ENCODE measurements at places on chromosomes 7 and 10.
A peak's percentile ranks its signal among the peaks of the same experiment; 100 is the strongest.

DNA sequence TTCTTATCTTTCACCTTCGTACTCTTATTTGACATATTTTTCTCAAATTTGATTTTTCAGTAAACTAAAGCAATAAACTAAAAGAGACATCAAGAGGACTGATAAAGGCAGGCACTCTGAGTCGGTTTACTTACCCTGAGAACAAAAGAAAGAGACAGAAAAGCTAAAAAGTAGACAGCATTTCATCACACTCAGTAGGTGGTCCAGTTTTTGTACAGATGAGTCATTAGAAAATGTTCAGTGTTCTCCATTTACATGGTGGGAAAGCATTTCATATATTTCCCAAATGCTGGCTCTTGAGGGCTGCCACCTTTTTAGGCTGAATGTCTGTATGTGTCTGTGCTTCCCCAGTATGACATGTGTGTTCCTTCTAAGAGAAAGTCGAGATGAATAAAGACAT is 52.7 kb downstream of the NHLRC2 start:
- DNase-seq: peak; percentile 68

DNA sequence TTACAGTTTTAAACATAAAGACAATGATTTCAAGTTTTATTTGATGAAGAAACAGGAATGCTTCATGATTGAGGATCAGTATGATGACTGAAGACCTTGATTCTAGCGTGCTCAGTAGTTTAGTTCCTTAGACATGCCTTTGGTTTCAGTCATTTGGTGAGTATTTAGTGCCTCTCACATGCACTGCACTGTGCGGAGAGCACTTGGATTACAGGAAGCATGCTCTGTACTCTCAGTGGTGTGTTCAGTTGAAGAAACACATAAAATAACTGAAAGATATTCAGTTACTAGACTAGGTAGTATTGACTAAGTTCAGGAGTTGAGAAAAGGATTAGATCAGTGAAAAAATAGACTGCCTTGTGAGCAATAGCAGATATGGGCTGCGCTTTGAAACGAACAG is 25.5 kb downstream of the RBM17 start:
- DNase-seq: no peak

- DNase-seq: no peak
Observed at GRCh38 chr10:123942114-123942861, 50.7 kb upstream of the CPXM2 start.

GRCh38 chr10:28354511-28354910 is 51.6 kb upstream of the MPP7 start:
- DNase-seq: no peak

DNA sequence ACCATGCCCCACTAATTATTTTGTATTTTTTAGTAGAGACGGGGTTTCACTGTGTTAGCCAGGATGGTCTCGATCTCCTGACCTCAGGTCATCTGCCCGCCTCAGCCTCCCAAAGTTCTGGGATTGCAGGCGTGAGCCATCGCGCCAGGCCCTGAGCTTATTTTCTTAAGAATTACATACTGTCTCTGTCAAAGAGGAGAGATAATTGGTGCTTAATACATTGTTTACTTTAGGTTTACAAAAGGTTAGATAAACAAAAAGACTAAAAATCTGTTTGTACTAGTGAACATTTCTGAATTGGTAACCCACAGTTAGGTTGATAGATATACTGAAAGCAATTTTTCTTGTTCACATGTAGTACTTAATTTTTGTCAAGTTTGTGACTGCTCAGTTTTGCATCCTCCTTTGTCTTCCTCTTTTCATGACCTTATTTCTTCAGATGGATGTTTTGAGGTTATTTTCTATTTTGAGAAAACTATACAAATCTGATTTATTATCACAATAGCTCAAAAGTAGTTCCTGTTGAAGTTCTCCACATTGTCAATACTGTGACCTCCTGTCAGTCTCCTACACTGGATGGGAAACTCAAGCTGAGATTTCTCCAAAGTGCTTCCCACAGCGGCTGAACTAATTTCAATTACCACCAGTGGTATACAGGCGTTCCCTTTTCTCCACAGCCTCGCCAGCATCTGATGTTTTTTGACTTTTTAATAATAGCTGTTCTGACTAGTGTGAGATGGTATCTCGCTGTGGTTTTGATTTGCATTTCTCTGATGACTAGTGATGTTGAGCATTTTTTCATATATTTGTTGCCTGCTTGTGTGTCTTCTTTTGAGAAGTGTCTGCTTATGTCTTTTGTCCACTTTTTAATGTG is 22.5 kb downstream of the HHEX start:
- no peak for DNase-seq

DNA sequence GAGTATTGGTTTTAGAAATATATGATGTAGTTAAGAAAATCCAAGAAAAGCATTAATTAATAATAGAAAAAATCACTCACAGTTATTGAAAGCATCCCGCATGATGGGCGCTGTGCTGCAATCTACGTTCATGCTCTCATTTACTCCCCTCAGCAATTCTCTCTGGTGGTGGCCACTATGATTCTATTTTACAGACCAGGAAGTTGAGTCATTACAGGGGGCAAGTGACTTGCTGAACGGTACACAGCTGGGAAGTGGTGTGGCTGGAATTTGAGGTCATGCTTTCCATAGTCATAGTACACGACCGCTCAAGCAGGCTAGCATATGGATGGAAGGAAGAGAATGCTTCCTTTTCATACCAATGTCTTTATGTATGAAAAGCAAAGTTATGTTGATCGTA is 117.4 kb downstream of the TES start:
- DNase-seq: peak; percentile 96

GRCh38 chr7:106563466-106564150 is 97.3 kb downstream of the CCDC71L start:
- DNase-seq: no peak

DNA sequence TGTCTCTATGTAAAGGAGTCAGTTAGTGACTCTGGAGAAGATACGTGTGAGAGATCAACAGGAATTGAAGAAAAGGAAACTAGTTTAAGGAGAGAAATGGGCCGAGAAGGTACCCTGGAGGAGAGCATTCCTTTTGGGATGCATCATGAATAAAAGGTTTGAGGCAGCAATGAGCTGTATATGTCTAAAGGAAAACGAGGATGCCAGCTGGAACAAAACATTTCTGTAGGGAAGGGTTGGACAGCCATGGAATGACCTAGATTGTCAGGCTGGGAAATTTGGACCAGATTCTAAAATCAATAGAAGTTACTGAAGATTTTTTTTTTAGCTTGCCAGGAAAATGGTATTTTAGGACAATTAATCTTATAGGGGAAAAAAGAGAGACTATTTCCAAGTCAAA is 17.2 kb upstream of the MPP7 start:
- DNase-seq: no peak

GRCh38 chr10:24616536-24616935 is 107.2 kb downstream of the ARHGAP21 start:
- no peak for DNase-seq

DNA sequence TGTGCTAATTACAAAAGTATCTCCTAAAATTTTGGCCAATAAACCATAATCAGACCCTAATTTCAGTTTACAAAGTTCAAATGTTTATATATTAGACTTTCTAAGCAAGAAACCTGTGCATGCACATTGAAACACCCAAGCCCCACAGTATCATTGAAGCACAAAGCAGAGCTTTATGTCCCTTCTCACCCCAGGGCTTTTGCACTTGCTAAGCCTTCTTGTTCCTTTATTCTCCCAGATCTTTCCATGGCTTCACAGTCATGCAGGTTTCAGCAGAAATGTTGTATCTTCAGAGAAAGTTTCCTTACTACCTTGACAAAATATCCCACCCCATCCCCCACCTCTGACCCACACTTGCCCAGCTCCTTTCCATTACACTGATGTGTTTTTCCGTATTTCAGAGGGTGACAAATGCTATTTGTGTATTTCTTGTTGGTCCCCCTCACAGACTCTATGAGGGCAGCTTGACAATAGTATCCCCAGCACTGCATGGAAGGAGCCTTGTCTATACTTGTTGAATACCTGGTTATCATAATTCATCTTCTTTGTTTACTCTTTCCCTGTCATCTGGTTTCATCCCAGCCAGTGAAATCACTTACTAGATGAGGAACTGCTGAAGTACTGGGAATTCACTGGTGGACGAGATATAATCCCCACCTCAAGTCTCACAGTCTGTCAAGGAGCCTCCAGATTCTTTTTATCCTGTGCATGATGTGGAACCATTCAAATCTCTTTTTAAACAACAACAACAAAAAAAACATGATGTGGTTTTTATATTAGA is 24.0 kb upstream of the PCGF5 start:
- DNase-seq: no peak

- no peak for DNase-seq
Observed at GRCh38 chr10:32271617-32272016, 75.3 kb downstream of the EPC1 start.

GRCh38 chr10:96548589-96548988 is 34.9 kb upstream of the TLL2 start:
- no peak for DNase-seq

DNA sequence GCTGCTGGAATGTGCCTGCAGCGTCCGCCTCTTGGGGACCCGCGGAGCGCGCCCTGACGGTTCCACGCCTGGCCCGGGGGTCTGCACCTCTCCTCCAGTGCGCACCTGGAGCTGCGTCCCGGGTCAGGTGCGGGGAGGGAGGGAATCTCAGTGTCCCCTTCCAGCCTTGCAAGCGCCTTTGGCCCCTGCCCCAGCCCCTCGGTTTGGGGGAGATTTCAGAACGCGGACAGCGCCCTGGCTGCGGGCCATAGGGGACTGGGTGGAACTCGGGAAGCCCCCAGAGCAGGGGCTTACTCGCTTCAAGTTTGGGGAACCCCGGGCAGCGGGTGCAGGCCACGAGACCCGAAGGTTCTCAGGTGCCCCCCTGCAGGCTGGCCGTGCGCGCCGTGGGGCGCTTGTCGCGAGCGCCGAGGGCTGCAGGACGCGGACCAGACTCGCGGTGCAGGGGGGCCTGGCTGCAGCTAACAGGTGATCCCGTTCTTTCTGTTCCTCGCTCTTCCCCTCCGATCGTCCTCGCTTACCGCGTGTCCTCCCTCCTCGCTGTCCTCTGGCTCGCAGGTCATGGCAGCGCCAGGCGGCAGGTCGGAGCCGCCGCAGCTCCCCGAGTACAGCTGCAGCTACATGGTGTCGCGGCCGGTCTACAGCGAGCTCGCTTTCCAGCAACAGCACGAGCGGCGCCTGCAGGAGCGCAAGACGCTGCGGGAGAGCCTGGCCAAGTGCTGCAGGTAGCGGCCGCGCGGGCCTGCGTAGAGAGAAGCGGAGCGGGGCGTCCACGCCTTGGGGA is 645 bp downstream of the SLC26A4 start:
- DNase-seq: no peak

GRCh38 chr7:30751696-30752273 is at the start of gene INMT:
TSS of gene INMT (plus strand) at chr7:30752135. CDS start at chr7:30752151, 16 bp downstream.
- DNase-seq: no peak

- DNase-seq: no peak
Observed at GRCh38 chr10:15787426-15787825, 67.7 kb upstream of the ITGA8 start.

DNA sequence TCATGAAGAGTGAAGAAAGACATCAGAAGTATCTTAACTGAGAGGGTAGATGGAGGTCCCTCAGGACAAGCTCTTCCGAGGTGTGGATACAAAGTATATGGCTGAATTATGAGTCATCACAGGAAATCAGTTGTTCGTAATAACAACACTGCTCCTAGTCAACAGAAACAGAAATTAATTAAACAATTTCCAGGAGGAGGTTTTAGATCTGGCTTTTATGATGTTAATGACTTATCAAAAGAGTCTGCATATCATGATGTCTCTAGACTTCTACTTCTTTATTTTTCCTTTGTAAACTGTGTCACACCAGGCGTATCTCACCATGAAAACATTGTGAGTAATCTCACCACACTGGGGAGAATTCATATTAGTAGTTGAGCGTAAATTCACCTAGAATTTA is 31.2 kb downstream of the OSBPL3 start:
- DNase-seq: no peak

- DNase-seq: no peak
Observed at GRCh38 chr7:124057872-124058271, 25.0 kb upstream of the TMEM229A start.

GRCh38 chr10:71547876-71548846 is 151.4 kb downstream of the CDH23 start:
- DNase-seq: peak; percentile 6

GRCh38 chr7:26686448-26686981 is 177.9 kb downstream of the SKAP2 start:
- peak; percentile 75 for DNase-seq

GRCh38 chr10:131762789-131763696 is 137.8 kb upstream of the PPP2R2D start:
- DNase-seq: no peak
